Lung (tissue), 17 donors: ENCODE measurements at places on chromosomes 6 and 20.
A peak's percentile ranks its signal among the peaks of the same experiment; 100 is the strongest.

DNA sequence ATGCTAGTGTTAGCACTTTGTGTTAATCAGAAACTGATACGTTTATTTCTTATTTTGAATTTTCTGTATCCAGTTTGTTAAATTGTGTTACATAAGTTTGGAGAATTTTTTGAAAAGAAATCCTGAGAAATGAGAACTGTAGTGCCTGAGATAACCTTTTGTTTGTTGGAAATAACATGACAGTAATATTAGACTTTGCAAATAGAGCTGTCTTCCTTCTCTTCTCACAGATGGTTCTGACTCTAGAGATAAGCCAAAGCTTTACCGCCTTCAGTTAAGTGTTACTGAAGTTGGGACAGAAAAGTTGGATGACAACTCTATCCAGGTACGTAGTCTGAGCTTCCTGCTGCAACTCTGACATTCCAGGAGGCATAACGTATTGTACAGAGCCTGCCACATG, 69.9 kb downstream of the AFDN start:
- no peak for DNase-seq

- no peak for DNase-seq
Observed at GRCh38 chr6:163579880-163580295, 165.4 kb downstream of the QKI start.

DNA sequence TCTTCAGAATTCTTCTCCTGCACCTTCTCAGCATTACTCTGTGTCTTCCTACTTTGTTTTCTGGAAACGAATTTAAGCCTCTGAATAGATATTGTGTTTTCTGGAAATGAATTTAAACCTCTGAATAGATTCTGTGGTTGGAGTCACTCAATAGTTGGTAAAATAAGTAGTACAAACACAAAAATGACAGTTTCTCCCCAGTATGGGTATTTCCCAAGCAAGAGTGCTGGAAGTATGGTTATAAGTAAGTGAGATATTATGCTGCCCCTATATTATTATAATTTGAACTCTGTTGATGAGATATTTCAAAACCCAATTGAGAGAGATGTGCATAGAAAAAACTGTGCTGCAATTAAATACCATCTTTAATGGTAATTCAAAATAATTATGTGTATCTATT, 94.9 kb downstream of the TINAG start:
- DNase-seq: no peak

GRCh38 chr6:37371154-37372083, 17.6 kb downstream of the RNF8 start:
- no peak for DNase-seq

GRCh38 chr6:3663081-3663480, 88.4 kb downstream of the PXDC1 start:
- DNase-seq: no peak

DNA sequence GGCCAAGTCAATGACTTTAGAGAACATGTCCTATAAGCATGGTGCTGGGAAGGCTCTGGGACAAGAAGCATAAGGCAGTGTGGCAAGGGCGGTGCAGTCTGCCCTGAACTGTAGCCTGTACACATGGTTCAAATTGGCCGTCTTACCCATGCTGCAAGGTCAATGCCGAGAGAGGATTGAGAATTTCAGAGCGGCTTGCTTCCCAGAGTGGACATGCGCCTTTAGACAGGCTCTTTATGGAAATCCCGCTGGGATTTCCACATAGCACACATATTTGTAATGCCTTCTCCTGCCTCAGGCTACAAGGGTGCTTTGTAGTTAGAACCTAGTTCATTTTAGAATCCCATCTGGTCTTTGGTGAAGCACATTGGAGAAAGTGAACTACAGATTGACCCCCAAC, 36.1 kb upstream of the CEP162 start:
- no peak for DNase-seq

GRCh38 chr6:6781873-6782227, 193.3 kb downstream of the LY86 start:
- DNase-seq: no peak

- DNase-seq: no peak
Observed at GRCh38 chr20:2775139-2775538, 25.3 kb downstream of the CPXM1 start.

- no peak for DNase-seq
Observed at GRCh38 chr20:37703035-37703845, 9.4 kb downstream of the CTNNBL1 start.

DNA sequence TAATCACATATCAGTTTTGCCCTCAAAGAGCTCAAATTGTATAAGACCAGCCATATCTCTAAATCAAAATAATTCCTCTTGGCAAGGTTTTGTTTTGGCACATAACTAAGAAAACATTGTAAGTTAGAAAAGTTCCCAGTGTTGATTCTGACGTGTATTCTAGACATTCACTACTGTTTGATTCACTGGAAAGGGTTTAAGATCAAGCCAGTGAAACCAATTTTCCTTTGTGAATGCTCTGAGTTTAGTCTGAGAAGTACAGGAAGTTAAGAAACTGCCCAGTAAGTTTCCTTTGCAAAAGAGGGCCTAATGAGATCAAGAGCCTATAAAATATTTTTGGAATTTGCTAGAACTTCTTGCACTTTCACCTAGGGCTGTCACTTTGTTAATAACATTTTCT, 143.0 kb downstream of the FNDC1 start:
- DNase-seq: peak; percentile 28
